ENCODE measurements at places on chromosomes 3 and 15.
A peak's percentile ranks its signal among the peaks of the same experiment; 100 is the strongest.

- no peak for DNase-seq
Observed at GRCh38 chr3:38644016-38644661, 5.3 kb downstream of the SCN5A start.

- no peak for DNase-seq
Observed at GRCh38 chr3:128411574-128412064, 55.1 kb downstream of the DNAJB8 start.

GRCh38 chr3:7697548-7697947, 804.1 kb upstream of the LMCD1 start:
- DNase-seq, result no peak

DNA sequence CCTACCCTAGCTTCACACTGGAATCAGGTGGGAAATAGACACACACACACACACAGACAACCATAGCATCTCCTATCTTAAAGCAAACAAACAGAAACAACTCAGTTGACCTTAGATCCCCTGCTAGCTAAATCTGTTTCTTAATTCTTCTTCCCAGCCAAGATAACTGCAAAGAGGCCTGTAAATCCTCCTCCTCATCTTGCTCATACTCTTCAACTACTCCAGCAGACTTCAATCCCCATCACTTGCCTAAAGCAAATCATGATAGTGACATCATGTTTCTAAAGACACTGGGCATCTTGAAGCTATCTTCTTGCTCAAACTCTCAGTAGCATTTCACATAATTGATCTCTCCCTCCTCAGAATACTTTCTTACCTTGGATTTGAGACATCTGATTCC, 303.0 kb downstream of the RBMS3 start:
- DNase-seq, result no peak

GRCh38 chr3:39150803-39151631, 2.4 kb downstream of the CSRNP1 start:
- peak; percentile 47 for DNase-seq

DNA sequence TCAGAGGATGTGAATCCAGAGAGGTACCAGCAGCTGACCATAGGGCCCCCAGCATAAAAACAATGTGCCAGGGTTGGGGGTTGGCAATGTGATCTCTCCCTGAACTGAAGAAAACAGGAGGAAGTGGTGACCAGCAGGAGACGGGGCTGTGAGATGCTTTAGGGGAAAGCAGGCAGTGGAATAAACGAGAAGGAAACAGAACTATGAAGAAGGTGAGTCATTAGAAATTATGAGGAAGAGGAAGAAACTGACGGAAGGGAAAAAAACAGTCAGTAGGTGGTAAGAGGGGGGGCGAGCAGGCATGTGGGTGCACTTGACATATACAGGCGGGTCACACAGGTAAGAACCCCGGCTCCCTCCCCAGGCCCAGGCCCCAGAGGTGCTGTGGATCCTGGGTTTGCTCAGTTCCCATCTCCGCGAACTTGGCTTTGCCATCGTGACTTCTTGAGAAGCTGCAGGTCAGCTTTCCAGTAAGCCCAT, 42.2 kb upstream of the B3GNT5 start:
- peak; percentile 22 for DNase-seq

DNA sequence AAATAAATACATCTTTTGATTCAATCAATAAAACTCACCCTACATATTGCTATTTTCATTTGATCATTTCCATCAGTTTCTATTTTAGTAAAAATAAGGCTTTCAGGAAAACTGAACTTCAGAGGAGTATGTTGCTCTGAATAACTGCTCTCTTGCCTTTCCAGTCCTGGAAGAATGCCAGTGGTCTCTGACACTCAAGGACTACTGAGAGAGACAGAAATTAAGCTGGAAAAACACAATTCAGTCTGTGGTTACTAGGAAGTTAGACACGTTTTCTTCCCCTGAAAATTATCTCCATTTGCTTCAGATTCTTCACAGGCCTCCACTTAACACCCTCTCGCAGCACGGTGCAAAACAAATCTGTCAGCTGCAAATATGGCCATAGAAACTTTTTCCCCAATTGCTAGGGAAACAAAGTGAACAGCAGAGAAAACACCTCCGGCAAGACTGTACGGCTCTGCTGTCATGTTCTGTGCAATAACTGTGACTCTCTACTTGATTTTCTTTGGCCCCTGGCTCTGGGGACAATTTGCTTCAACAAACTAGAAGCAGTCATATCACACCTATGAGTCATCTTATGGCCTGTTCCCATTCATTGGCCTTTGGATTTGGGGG, 353.0 kb downstream of the MAGI1 start:
- no peak for DNase-seq

- no peak for DNase-seq
Observed at GRCh38 chr15:85579957-85580694, 199.7 kb downstream of the AKAP13 start.

- no peak for DNase-seq
Observed at GRCh38 chr3:78116874-78117273, 1077.0 kb downstream of the ROBO2 start.

- DNase-seq, result no peak
Observed at GRCh38 chr3:21790466-21790865, 39.5 kb upstream of the ZNF385D start.

GRCh38 chr3:138629526-138629925, 21.0 kb downstream of the FAIM start:
- DNase-seq, result no peak

GRCh38 chr3:108448593-108448992, 61.8 kb downstream of the MYH15 start:
- no peak for DNase-seq

- no peak for DNase-seq
Observed at GRCh38 chr3:116288485-116288884, 156.8 kb downstream of the LSAMP start.

DNA sequence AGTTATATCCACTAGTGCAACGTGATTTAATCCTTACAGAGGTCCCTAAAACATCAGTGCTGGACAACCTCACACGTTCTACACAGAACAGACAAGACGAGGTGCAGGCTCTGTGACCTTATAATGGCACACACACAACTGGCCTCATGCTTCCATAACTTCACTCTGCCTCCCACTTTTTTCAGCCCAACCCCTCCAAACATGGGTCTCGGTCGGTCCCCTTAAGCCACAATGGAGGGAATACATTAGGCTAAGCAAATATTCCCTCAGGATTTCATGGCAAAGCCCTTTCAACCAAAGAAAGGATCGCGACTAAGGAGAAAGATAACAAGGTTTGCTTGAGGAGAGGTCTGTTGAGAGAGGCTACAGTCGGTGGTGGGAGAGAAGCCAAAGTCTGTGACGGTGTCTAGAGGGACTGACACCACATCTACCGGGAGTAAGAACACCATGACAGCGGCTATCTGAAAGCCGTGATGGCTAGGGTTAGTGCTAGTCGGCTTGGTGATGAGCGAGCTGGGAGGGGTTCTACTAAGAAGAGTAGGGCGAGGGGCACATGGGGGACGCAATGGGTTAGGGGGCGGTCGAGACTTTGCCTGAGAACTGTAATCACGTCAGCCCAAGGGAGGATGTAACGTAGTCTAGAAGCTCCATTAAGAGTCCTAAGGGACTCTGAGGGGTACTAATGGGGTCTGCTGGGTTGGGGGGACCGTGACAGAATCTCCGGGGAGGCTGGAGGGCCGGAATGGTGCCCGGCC, 1.0 kb downstream of the MYO9A start:
- DNase-seq, result peak; percentile 5

- no peak for DNase-seq
Observed at GRCh38 chr3:94811836-94812235, 749.0 kb downstream of the NSUN3 start.

DNA sequence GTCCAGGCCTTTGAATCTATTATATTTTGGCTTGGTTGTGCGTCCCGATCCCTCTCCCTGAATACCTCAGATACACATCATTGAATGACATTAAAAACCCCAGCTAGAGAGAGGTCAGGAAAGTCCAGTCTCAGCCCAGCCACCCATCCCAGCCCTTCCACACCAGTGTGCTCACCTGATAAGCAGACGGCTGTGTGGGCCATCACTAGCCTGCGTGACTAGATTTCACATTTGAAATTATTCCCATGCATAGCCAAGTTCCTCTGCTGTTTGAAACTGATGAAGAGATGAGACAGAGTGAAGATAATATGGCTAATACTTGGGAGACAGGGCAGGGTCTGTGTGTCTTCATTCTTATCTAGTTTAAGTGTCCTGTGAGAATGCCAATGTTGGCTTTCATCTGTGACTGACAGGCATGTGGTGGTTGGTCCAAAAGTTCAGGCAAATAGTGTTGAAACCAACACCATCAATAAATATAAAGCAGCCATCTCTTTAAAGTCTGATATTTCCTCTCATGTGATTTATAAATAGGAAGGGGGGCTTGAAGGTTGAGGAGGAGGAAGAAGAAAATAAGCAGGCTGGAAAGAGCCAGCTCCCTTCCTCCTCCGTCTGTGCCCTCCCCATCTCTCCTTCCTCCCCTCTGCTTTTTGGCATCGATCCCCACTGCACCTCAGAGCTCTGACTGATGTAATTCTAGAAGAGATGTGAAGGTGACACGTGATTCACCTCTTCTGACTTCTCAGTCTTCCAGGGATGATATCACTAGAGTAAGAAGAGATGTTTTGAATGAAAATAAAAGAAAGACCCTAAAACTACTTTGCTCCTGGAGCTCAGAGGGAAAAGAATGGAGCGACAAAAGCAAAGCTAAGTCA, 5.1 kb downstream of the FAM43A start:
- DNase-seq, result no peak

- DNase-seq, result no peak
Observed at GRCh38 chr15:33204087-33204486, 9.6 kb upstream of the FMN1 start.

- DNase-seq, result no peak
Observed at GRCh38 chr3:36032180-36033047, 347.9 kb upstream of the STAC start.

DNA sequence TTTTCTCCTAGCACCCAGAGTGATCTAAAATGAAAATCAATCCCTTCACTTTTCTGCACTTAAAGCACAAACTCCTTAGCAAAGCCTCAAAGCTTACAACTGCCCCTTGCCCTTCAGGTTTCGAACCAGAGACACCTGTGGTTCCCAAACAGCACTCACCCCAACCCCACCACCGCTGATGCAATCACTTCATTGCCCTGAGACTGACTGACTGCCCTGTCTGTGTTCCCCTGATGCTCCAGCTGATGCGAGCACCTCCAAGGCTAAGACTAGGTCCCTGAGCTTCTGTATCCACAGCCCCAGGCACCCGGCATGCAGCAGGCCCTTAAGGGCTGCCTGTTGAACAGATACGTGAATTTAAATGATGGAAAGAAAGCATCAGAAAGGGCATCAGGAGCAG, 127.3 kb downstream of the ZNF621 start:
- DNase-seq, result no peak

DNA sequence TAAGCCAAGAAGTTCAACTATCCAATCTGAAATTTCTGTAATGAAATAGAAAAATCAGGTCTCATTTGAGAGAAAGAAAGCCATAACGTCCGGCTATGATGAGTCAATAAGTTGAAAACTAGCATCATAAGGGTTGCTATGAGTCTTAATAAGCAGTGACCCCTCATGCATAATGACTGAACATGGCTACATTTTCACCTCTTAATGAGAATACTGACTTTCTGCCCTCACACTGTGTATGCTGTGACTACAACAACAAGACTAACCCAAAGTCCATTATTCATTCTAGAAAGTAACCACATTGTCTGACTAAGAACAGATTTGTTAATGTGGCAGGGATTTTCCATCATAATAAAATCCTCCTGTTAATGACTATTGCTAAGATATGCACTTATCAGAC, 884.0 kb upstream of the CADM2 start:
- no peak for DNase-seq

DNA sequence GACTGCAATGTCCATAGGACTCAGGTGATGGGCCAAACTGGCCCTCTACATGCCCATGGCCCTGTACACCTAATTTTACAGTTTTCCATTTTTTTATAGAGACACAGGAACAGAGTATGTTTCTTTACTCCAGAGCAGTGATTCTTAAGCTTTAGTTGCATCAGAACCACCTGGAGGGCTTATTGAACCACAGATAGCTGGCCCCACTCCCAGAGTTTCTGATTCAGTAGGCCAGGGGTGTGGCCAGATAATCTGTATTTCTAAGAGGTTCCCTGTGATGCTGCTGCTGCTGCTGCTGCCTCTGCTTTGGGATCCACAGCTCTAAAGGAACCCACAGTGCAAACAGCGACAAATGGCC, 5.1 kb downstream of the RBP1 start:
- DNase-seq, result no peak

GRCh38 chr3:13655061-13655913, 106.4 kb downstream of the FBLN2 start:
- no peak for DNase-seq

- no peak for DNase-seq
Observed at GRCh38 chr3:38149708-38150107, 11.2 kb downstream of the MYD88 start.

GRCh38 chr3:75294124-75294523, 370.0 kb upstream of the FRG2C start:
- DNase-seq, result no peak

GRCh38 chr15:40787344-40787841, 17.6 kb downstream of the C15orf62 start:
- peak; percentile 67 for DNase-seq

DNA sequence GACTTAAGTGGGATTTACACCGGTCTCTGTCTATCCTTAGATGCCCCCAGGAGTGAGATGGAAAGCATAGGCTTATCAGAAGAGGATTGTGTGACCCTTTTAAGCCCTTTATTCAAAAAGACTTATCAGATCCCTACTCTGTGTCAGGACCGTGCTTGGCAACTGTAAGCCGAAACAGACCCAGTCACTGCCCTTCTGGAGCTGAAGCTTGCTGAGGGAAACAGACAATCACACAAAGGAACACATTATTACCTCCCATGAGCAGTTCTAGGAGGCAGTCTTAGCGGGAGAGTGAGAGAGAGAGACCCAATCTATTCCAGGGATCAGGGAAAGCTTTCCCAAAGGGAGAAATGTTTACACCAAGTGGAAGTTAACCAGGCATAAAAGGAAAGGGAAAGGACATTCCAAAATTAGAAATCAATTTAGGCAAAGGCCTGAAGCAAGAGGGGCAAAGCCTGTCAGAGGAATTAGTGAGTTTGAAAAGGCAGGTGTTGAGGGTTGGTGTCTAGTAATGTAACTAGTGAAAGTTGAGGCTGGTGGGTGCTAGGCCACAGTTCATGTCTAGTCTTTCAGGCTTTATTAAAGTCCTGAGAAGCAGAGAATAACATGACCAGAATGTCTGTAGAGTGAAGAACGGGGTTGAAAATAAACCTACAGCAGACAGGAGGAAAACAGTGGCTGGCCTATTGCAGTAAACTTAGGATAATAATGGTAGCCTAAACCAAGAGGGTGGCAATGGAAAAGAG, 86.7 kb downstream of the THBS1 start:
- DNase-seq, result no peak

DNA sequence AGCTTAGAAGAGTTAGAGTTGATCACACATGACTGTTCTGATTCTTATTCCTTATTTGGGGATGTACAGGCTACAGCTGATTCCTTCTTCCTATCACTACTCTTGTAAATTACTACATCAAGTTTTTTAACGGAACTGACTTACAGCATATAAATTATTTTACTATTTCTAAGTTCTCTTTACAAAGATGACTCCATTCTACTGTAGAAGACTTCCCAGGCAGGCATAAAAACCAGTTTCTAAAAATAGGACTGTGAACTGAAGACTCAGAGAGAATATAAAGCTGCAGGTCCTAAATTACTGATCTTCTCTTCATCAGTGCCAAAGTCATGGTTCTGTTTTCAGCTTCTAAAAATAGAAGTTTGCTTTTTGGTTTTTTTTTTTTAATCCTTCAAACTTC, 38.9 kb downstream of the ANO10 start:
- DNase-seq, result no peak

GRCh38 chr15:64680097-64680496, 95.3 kb downstream of the RBPMS2 start:
- DNase-seq, result no peak

GRCh38 chr3:167102071-167102470, 278.0 kb downstream of the ZBBX start:
- DNase-seq, result no peak
